ENCODE measurements at places on chromosomes 13 and 19. TPM values are rescaled to one million over a fixed set of nuclear protein-coding genes. Genes with fewer than 3 reads are reported as not detected.

Gene CCNE1
- total RNA-seq: 1.5 TPM

Gene GDF15
- 5.9 TPM for total RNA-seq

Gene ZNF71
- total RNA-seq: 7.5 TPM

Gene ATP1A3
- total RNA-seq: not detected

Gene RDH8
- total RNA-seq: not detected
